T-helper 9 cell (primary cell): ENCODE measurements at places on chromosomes 13 and 19.

DNA sequence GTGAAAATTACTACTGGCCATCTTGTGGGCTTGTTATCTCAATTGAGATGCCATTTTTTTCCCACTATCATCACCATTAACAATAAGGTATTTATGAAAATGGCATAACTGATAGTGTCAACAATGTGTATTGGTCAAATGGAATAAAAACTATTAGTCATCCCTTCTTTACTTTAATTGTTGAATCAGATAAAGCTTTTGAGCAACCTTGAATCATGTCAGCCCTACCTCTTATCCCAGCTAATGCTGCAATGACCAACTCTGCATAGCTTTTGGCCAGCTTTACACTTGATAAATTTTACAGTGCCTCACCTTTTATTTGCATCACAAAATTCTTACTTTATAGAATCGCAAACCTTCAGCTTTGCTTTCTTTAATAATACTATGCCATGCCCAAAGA lies 784.0 kb upstream of the PRR20A start:
- no peak for DNase-seq

DNA sequence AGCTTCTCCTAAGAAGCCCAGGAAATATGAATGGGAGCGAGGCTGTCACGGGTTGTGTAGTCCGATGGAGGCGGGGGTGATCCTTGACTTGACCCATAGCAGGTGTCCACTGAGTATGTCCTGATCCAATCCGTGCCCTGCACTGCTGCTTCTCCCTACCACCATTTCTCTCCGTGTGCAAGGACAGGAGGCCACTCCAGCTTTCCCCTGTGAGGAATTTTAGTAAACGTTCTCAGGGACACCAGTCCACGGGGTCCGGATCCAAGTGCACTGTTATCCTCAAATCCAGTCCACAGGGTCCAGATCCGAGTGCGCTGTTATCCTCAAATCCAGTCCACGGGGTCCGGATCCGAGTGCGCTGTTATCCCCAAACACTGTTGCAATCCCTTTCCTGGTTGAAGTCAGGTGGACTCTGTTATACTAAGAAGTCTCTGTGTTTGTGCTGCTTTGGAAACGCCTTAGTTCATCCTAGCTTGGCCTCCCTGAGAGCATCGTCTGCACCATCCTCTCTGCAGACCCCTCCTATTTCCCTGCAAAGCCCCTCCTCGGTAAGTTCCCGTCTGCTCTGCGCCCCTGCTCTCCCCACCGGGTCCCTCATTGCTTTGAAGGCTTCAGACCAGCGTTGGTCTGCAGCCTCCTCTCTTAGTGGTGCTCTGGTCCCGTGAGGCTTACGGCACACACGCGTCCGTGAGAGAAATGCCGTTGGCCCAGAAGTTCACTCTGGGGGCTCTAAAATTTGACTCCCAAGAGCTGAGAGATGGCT lies 303.5 kb downstream of the TEX29 start:
- no peak for DNase-seq

DNA sequence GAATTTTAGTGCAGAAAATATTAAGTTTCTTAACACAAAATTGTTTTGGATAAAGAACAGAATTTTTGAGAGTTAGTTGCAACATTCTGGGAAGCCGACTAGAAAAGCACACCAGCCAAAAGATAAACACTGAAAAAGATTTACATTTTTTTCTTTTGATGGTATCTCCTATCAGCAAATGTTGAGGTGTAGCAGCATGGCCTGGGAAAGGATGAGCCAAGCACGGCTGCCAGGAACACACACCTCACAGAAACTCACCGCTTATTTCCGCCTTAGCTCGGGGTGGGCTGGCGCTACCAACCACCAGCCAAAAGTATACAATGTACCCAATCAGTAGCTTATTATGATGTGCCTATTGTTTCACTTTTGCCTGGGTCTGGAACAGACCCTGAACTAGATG lies 134.7 kb downstream of the MIPEP start:
- peak; percentile 3 for DNase-seq

- DNase-seq: no peak
These were observed 6.1 kb downstream of the SAFB start for GRCh38 chr19:5628919-5629481.

- DNase-seq: no peak
These were observed 21.0 kb downstream of the STARD13 start for GRCh38 chr13:33264620-33264978.

DNA sequence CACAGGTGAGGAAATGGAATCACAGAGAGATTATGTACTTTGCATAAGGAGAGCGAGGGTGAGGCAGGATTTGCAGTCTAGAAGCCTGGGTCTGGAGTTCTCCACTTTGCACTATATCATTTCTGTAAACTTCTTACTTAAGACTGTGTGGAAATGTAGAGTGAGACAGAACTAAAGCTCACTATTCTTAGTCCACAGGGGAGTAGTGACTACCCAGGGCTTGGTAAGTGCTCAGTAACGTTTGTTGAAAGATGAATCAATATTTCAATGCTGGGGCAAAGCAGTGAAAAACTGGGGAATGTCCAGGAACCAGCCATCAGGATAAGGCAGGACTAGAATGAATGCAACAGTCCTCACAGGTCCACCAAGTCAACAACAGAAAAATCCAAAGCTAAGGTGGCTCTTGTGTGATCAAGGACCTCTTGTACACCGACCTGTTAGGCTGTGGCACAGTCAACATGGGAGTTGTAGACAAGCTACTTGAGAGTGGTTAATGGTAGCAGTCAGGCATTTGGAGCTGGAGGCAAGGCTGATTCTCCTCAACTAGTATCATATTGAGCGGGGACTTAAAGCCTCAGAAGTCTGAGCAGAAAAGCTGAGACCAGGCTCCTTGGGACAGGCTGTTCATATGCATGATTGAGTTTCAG lies 929 bp upstream of the TNFSF13B start:
- DNase-seq: no peak

GRCh38 chr13:24006520-24007248 lies 109.4 kb upstream of the C1QTNF9B start:
- no peak for DNase-seq

DNA sequence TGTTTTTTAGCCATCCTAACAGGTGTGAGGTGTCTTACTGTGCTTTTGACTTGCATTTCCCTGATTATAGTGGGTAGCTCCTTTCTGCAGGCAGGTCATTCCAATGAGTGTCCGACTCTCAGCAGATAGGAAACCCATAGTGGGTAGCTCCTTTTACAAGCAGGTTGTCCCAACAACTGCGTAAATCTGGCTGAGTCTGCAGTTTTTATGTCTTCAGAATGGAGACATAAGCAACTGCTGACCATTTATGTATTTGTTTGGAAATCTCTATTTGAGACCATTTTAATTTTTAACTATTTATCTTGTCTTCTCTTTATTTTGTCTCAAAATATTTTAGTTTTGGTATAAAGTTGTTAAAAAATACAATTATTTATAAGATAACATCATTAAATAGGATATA lies 839.4 kb downstream of the SLITRK6 start:
- DNase-seq: no peak
